ENCODE measurements at places on chromosomes 7 and 10.

DNA sequence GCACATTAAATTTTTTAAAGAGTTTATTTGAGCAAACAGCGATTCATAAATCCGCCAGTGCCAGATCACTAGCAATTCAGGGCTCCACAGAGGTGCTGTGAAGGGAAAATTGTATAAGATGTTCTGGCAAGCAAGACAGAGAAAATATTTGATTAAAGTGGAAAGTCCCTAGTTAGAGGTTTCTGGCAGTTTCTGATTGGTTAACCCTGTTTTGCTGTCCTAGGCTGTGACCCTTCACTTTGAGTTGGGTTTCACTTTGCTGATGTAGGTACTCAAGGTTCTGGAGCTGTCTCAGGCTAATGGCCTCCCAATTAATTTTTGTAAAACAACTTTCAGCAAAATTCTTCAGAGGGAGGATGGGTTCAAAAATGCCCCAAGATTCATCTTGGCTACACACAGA is 79.4 kb upstream of the NXPH1 start:
- DNase-seq, result no peak

DNA sequence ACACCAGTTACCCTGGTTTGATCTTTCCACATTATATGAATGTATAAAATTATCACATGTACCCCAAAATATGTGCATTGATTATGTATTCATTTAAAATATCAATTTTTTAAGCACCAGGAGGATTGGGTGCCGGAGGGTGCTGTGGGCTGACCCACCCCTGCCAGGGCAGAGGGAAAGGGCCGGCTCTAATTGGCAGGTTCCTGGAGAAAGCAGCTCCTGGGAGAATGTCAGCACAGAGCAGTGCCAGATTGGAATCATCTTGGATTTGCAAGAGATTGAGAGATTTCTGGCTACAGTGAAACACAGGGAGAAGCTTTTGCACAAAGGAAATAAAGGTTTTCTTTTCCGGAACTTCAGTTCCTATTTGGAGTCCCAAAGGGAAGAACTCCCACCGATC is 264.4 kb upstream of the TCERG1L start:
- DNase-seq, result no peak

- DNase-seq, result no peak
Observed at GRCh38 chr7:38339953-38340819, 66.8 kb upstream of the TARP start.

DNA sequence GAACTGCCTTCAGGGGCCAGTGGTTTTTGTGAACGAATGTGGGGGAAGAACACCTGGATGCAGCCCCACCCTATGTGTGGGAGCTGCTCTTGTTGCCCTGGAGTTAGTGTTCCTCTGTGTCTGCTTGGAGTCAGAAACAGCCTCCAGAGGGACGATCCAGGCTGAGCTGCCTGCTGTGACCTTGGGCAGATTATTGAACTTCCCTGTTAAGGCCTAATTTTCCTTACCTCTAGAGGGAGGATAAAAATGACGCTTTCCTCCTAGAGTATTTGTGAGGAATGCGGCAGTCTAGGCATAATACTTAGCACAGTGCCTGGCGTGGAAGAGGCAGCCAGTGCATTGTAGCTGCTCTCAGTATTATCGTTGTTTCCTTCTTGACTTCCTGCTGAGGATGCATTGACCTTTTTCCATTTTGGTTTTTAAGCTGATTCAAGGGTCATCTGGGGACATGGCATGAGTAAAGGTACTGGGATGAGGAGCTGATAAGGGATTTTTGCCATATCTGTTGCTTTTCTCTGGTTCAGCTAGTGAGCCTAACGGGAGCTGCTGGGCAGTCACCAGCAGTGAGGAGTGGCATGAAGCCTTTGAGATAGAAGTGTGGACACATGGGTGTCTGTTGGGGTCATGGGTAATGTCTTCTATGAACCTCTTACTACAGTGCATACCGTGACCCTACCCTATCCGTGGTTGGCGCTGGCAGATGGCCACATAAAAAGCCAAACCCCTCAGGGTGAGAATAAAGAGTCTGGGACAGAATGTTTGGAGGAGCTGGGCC is 6.4 kb downstream of the ZFYVE27 start:
- no peak for DNase-seq

GRCh38 chr10:47116445-47116844 is 183.6 kb upstream of the GDF10 start:
- no peak for DNase-seq
